ENCODE measurements at places on chromosomes 6 and 20.

GRCh38 chr6:113968472-113968871 is 2.5 kb downstream of the HDAC2 start:
- no peak for DNase-seq

DNA sequence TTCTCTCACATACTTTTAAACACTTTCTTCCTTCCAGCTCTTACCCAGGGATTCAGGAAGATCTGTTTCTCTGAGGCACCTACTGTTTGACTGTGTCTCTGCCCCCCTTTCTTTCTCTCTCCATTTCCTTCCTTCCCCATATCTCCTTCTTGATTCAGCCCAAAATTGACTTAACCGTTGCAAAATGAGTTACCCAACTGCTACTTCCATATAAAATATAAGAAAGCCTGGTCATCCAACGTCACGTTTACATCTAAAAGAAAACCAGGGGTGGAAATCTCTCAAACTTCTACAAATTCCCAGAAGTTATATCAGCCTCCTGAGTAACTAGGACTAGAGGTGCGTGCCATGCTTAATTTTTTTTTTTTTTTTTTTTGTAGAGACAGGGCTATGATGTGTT is 95.2 kb upstream of the INSM1 start:
- DNase-seq = no peak

DNA sequence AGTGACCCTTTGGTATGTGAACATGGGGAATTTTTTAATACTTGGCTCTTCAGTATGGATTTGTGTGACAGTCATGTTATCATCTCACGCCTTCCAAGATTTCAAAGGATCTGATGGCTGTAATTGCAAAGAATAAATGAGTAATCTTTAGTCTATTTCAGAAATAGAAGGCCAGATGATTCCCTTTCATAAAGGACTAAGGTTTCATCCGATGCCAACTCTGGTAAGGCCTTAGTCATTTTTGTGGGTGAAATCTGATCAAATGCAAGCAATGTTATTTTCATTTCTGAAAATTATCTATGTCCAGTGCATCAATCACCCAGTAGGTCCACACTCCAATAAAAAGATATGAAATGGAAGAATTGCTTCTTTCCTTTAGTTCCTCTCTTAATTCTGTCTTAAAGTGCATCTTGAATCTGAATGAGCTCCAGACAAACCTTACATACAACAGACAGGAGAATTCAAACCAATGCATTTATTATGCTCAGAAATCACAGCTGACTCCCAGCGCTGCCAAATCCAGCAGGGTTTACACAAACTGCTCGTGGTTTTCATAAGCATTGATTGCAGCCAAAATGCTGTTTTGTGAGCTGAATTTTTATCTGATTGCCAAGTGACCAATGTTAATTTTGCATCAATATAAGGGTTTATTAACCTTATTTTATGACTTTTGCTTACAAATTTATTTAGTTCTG is 565.2 kb upstream of the MARCKS start:
- no peak for DNase-seq

- no peak for DNase-seq
These were observed 39.6 kb upstream of the TNFAIP3 start for GRCh38 chr6:137827411-137827940.

GRCh38 chr20:35489717-35490116 is 34.3 kb downstream of the CEP250 start:
- peak; percentile 51 for DNase-seq

DNA sequence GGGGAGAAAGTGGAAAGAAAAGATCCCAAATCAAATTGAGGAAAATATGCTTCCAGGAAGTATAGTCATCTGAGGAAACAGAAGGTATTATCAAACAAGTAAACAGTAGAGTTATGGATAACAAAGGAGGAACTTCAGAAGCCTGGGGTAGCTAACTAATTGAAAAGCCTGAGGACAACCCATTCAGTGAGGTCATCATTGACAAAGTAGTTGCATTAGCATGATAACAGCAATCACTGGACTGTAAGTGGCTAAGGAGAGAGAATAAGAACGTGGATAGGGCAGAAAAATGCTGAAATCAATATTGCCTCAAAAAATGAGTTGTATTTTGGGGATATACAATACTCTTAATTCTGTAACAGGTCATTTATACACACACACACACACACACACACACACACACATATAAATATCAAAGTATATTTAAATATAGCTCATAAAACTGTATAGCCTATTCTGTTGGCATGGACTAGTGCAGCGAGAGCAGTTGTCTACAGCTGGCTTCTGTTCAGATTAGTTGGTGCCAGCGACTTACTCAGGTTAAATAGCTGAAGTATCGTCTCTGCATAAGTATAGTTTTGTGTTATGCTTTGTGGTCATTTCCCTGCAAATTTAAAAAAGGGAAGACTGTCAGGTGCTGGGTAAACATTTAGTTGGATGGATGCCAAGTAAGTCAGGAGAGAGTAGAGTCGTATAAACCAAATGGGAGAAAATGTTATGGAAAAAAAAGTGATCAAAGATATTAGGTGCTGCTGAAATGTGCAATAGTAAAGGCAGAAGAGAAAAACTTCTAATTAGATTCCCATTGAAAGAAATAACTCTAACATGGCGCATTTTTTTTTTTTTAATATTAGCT is 33.8 kb upstream of the CTAGE9 start:
- no peak for DNase-seq

- DNase-seq = peak; percentile 23
These were observed 1229.5 kb upstream of the MAP3K7 start for GRCh38 chr6:91816335-91816734.

GRCh38 chr20:58019850-58020625 is 208.4 kb downstream of the ANKRD60 start:
- peak; percentile 80 for DNase-seq

DNA sequence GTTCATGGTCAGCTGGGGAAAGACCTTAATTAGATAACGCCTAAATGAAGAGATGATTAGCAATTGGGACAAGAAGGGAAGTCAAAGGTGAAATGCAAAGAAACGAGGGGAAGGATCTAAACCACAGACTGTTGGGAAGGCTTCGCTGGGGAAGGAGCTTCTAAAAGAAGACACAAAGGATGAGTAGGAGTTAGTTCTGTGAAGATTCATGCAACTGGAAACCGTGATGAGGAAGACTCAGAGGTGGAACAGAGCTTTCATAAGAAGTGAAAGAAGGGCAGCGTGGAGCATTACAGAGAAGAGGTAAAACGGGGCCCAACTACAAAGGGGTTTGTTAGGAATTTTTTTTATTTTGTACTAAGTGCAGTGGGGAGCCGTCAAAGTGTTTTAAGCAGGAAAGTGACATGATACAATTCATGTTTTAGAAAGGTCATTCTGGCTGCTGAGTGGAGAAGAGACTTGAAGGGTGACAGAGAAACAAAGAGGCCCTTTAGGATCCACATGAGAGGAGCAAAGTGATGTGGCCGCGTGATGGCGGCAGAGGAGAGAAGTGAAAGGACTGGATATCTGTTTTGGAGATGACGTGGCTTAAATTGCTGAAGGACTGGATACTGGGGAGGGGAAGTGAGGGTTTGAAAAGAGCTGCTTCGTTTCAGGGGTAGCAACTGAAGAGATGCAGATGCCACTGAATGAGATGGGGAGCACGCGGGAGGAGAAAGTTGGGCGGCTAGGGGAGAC is 33.6 kb downstream of the TTI1 start:
- DNase-seq = no peak

GRCh38 chr20:2799688-2800520 is 523 bp downstream of the CPXM1 start:
- no peak for DNase-seq

DNA sequence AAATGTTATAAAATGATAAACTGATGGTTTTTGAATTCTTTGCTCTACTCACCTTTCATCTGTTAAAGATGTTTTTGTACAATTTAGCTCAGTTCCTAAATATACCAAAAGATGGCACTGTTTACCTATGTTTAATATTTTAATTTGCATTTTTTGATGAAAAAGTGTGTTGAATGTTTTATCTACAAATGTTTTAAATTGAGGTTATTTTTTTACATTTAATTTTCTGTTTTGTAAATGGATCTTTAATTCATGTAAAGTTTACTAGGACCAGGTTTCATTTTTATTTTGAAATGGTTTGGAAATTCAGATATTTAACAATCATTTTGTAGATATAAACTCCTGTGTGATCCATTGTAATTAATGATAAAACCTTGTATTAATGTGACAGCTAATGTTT is 30.0 kb downstream of the CDKAL1 start:
- DNase-seq = no peak

GRCh38 chr6:39357998-39358686 is 35.6 kb upstream of the KCNK16 start:
- DNase-seq = no peak

- DNase-seq = no peak
These were observed 107.8 kb upstream of the CD93 start for GRCh38 chr20:23193801-23194384.

- DNase-seq = peak; percentile 75
These were observed 15.3 kb downstream of the GMEB2 start for GRCh38 chr20:63611646-63612045.

GRCh38 chr6:97714772-97715171 is 431.8 kb upstream of the MMS22L start:
- no peak for DNase-seq
